ENCODE measurements at places on chromosomes 7 and 10.

- DNase-seq = no peak
Observed at GRCh38 chr7:12120632-12121031, 90.5 kb upstream of the TMEM106B start.

DNA sequence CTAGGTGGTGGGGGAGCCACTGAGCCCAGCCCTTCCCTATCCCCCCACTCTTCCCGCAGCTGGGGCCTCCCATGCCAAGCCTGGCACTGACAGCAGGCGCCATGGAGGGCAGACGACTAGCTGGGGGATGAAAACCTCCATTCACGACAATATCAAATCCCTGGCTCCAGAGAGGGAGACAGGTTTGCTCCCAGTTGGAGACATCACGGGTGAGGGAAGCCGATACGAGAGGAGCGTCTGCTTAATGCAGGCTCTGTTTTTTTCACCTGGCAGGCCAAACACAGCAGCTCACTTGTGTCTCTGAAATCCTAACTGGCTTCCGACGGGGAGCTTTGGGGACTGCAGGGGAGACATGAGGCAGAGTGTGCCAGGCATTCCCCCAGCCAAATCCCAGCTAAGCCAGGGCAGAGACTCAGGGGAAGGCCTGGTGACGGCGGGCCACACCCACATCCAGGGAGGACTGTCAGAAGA lies 307.4 kb upstream of the ZMIZ1 start:
- no peak for DNase-seq

GRCh38 chr10:3480281-3480989 lies 304.6 kb downstream of the KLF6 start:
- no peak for DNase-seq

- DNase-seq = no peak
Observed at GRCh38 chr10:75630746-75631145, 199.3 kb downstream of the LRMDA start.
